ENCODE measurements at places on chromosomes 2 and 18.

GRCh38 chr2:84713441-84713840, 167.4 kb downstream of the TRABD2A start:
- DNase-seq = no peak

GRCh38 chr2:83273322-83273721, 1185.8 kb downstream of the SUCLG1 start:
- no peak for DNase-seq

DNA sequence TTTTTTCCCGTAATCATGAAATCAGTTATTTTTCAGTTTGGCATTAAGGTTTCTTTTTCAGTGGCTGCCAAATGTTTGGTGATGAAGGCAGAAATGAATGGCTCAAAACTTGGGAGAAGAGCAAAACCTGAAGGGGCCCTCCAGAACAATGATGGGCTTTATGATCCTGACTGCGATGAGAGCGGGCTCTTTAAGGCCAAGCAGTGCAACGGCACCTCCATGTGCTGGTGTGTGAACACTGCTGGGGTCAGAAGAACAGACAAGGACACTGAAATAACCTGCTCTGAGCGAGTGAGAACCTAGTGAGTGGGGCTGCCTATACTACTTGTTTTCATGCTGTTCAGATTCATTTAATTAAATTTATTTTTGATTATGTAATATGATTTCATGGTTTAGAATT, 29.2 kb upstream of the MSH2 start:
- DNase-seq = no peak

- DNase-seq = no peak
Observed at GRCh38 chr2:83068714-83069113, 1390.4 kb downstream of the SUCLG1 start.

DNA sequence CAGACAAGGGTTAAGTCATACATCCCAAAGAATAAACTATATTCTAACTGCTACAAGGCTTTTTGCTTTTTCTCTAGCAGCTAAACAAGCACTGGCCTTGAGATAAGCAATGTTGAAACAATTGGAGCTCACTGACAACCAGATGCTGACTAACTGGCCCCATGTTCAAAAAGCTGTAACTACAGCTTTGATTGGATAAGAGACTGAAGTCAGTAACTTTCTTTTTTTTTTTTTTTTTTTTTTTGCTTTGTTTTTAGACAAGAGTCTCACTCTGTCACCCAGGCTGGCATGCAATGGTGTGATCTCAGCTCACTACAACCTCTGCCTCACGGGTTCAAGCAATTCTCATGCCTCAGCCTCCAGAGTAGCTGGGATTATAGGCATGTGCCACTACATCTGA, 45.4 kb upstream of the TMEM163 start:
- no peak for DNase-seq

DNA sequence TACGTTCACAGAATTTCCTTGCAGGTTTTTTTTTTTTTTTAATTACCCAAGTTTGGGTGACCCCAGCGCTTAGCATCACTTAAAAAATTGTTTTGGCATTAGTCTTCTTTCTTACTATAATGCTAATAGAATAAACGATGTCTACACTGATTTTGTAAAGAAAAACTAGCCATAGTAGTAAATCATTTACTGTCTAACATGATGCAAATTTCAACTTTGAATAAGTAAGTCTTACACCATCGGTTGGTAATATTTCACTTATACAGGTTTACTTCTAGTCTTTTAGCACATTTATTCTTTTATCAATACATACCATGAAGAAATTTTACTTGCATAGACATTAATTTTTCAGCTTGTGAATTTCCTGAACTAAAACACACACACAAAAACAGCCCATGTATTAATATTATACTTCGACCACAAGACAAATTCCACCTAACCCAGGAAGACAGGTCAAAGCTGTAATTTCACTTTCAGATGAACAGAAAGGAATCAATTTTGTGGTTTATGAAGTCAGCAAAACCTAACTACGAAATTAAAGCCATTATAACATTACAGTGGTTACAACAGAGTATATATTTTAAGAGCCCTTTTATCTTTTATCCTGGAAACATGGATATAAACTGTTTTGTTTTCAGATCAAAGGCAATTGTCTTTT, 1.9 kb downstream of the YES1 start:
- DNase-seq = no peak

DNA sequence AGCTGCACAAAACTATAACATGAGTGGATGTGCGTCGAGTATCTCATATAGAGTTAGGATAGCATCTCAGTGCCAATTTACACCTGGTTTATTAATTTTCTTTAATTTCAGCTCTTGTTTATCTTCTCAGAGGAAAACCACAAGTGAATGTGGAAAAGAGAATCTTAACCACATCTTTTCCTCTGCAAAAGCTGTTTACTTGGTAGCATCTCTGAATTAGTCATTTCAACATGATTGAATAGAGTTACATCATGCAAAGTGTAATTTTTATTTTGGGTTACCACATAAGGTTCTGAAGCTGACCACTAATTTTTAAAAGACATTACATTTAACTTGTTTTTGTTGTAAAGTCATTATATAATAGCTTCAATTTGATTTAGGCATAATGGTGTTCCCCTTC, 83.8 kb upstream of the FAM237A start:
- no peak for DNase-seq

DNA sequence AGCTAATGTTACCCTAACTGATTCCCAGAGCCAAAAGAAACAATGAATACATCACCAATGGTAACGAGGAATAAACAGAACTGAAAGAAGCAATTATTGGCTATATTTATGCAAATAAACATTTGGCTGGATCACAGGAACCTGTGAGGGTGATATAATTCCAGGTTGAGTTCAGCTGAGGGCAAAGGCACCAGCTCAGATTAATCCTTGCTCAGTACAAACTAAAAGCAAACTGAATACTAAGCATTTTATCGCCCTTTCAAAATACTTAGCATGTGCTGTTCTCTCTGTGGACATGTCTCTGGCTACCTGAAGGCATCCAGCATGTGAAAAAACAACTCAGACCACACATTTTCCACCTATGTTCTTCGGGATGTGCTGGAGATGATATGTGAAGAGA, 791.7 kb downstream of the METTL4 start:
- DNase-seq = no peak

GRCh38 chr18:2547477-2548087, 23.7 kb downstream of the METTL4 start:
- DNase-seq = peak; percentile 23

DNA sequence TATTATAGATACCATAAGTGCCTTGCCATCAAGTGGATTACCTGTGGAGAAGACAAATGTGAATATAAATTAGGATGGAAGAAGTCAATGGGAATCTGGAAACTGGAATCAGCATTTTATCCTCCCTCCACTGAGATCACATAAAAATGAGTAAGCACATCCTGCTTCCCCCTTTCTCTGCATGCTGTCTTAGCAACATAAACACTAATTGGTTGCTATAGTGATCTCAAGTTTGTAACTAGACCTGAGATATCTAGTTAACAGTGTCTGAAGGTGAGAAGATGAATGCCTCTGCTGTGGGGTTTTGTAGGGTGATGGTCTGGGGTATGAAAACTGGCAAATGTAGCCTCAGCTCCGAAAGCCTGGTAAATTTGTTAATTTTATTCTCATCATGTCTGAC, 1357.5 kb upstream of the CELF4 start:
- DNase-seq = no peak

DNA sequence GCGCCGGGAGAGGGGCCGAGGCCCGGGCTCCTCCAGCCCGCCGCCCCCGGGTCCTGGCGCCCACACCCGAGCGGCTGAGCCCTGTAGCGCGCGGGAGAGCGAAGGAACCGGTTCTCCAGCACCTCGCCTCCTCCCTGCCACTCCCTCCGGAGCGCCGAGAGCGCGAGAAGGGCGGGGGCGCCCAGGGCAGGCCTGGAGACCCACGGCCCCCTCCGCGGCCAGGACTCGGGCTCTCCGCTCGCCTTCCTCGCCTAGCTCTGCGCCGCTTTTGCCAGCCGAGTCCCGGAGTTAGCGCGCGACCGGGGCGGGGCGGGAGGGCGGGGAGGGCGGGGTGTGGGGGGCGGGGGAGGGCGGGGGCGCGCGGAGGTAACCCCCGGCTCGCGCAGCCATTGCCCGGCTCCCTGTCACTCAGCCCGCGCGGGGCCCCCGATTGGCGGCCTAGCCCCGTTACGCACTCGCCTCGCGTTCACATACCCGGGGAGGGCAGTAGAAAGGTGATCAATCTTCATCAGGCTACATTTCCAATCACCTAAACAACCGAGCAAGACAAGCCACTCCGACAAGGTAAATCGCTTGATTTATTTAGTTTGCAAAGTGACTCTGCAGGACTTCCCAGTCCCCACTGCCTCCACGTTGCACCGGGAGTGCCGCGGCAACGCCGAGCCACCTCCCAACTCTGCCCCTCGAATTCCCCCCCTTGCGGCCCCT, at the start of gene OTX1:
Gene OTX1, plus strand, starts transcription at position 497 of the 708 bp plus-strand sequence. CDS start 2,161 bp downstream, outside the sequence.
- DNase-seq = peak; percentile 62

DNA sequence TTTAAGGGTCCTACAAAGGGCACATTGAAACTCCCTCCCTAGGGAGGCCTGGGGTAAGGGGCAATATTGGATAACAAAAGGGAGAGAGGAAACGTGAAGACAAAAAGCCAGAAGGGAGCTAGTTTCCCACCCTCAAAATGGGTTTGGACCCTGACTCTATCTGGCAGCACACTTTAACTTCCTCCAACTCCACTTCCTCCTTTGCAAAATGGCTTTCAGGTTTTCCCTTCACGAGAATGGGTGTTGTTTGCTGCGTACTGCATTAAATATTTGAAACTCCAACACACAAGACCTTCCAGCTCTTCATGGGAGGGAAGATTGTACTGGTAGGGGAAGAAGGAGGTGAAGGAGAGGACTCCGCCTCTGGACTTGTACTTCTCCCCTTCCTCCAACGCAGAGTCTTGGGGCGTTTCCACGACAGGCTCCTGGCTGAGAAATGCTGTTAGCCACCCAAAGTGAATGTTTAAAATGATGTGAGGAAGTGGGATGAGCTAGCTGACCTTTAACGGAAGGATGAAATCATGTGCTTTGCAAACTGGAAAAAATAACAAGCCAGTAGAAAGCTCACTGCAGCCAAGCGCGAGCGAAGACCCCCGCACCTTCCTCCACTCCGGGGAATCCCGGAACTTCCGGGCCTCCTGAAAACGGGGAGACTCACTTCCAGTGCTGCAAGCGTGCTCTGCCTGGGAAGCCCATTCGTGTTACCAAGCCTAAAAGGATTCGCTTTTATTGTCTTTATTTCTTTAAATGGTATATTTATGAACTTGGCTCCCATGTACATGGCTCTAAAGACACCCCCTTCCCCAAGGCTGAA, 85.6 kb downstream of the VIT start:
- DNase-seq = no peak

DNA sequence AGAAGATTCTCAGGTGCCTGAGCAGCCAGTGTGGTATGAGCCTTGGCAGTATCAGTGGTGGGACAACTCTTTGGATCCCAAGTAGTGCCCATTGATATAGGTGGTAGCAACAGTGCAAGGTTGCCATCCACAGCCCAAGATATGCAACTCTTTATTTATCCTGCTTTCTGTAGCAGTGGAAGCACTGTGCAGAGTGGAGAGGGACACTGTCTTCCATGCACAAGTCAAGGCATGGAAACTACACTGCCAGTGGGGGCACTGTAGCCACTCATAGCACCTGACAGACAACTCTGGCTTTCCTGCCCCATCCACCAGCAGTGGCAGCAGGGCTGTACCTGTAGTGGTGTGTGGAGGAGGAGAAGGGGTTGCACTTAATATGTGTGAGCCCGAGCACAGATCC, 409.6 kb upstream of the TMEFF2 start:
- no peak for DNase-seq

- DNase-seq = no peak
Observed at GRCh38 chr2:9592699-9593098, 37.1 kb upstream of the ADAM17 start.

DNA sequence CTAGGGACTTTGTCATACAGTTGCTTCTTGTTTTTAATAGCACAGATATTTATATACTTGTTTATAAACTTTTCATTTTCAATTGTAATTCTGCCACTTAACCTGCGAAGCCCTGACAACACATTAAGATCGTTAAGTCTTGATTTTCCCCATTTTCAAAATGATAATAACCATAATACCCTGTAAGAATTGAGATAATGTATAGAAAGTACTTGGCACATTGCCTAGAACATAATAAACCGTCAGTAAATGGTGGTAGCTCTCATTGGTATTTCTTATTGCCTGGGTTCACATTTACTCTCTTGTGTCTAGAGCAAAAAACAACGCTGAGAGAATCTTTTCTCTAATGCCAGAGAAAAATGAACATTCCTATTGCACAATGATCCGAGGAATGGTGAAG, 18.6 kb downstream of the PTCD3 start:
- DNase-seq = no peak

DNA sequence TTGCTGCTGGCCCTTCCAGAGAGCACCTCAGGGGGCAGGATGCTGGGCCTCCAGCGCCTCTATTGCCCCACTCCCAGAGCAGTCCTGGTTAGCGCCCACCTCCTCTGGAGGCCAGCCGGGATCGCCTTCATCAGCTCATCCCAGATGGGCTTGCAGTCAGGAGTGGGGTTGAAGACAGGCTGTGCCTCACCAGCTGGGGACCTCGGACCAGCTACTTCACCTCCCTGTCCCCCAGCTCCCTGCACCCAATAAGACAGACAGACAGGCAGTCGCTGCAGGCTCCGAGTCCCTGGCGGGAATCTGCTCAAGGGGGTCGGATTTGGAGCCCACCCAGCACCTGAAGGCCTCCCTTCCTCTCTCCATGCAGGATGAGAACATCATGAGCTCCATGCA, 18.9 kb upstream of the FAHD2A start:
- no peak for DNase-seq

Measured in putamen (tissue), 1 donor.